Stimulated activated CD4-positive, alpha-beta T cell treated with anti-CD3 and anti-CD28 coated beads, Interleukin-12 subunit alpha, Interleukin-12 subunit beta, amount 100 ng/mL, for 24 hours (primary cell): ENCODE measurements at places on chromosomes 12 and 14.

- no peak for DNase-seq
Observed at GRCh38 chr12:102024765-102025164, 37.0 kb downstream of the WASHC3 start.

- no peak for DNase-seq
Observed at GRCh38 chr12:39341761-39342160, 101.2 kb downstream of the KIF21A start.

DNA sequence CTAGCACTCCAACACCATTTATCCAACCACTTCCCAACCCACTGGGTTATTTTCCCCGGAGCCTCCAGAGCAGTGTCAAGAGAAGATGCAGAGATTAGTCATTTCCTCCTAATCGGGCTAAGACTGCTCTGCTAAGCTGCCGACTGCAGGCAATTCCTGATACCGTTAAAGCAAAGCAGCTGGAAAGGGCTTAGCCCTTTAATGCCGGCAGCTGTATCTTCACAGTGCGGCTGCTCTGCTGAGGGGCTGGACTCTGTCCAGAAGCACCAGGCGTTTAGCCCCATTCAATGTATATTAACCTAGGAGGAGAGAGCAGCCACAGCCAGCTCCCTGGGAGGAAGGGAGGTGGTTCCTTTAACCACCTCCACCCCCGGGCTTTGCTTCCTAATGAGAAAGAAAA is 11.1 kb downstream of the AQP6 start:
- no peak for DNase-seq

- no peak for DNase-seq
Observed at GRCh38 chr14:23385244-23385641, 8.4 kb downstream of the CMTM5 start.

DNA sequence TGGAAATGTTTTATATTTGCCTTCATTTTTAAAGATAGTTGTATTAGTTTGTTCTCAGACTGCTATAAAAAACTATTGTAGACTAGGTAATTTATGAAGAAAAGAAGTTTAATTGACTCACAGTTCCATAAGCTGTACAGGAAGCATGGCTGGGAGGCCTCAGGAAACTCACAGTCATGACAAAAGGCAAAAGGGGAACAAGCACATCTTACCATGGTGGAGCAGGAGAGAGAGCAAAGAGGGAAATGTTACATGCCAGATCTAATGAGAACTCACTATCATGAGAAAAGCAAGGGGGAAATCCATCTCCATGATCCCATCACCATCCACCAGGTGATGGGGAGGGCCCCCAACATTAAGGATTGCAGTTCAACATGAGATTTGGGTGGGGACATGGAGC is 35.5 kb upstream of the UNC79 start:
- DNase-seq, result no peak

GRCh38 chr14:80545935-80546854 is 334.9 kb upstream of the DIO2 start:
- no peak for DNase-seq

DNA sequence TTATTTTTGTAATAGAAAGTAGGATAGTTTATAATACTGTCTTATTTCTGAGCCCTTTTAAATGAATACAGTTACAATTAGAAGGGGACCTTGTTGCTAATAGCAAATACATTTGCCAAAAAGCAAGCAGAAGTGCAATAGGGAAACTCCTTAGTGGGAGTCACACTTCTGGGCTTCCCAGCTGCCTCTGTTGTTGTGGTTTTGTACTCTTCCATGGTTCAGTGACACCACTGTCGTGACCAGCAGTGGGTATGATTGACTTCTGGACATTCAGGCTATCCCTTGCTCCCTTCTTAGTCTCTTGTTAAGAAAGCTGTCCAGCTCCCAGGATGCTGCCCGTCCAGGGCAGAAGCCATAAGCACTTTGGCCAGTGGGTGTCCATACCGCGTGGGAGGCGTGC is 22.6 kb downstream of the TCTN1 start:
- no peak for DNase-seq

DNA sequence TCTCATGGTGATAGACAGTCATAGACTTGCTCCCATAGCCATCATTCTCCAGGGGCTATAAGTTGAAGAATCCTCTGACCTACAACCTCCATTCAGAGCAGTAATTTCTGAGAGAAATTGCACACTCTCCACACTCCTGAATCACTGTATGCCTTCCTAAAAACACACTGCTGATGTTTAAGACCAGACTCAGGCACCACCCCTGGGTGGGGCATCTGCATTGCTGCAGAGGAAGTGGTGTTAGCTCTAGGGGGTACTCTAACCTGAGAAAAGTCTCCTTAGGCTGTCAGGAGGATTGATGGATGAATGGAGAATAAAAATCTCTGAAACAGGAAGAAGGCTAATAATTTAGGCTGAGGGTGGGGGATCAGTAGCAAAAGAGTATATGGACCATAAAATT is 436.1 kb downstream of the DAD1 start:
- no peak for DNase-seq

DNA sequence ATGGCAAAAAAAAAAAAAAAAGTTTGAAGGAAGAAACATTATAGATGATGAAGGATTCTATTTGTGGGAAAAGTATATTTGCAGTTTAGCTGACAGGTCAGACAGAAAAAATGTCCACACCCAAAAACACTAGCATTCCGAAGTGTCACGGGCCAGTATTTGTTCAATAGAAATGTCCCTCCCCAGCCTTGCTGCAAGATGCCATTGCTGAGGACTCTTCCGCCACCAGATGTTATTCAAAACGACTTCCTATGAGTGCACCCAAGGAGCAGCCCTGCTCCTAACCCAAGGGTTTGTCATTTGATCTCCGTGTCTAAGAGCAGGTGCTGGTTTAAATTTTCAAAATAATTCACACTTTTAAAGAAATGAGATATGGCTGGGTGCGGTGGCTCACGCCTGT is 163.1 kb downstream of the GCH1 start:
- no peak for DNase-seq

DNA sequence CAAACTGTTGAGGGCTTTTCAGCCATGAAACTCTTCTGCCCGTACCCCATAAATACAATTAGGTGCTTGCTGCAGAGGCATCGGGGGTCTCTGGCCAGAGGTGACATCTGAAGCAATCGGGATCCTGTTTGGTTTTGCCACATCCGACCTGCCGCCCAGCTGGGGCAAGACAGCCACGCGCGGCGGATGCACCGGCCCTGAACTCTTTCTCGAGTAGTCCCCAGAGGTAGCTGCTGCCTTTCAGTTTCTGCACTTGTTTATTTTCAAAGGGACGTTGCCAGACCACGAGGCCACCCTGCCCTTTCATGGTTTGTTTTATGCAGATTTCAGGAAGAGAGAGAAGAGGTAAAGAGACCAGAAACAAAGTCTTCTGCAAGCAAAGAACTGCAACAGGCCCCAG is 10.6 kb upstream of the MLXIP start:
- no peak for DNase-seq

GRCh38 chr14:64170181-64170580 is 124.0 kb downstream of the ESR2 start:
- no peak for DNase-seq

GRCh38 chr12:132077322-132078100 is 66.6 kb downstream of the DDX51 start:
- no peak for DNase-seq

DNA sequence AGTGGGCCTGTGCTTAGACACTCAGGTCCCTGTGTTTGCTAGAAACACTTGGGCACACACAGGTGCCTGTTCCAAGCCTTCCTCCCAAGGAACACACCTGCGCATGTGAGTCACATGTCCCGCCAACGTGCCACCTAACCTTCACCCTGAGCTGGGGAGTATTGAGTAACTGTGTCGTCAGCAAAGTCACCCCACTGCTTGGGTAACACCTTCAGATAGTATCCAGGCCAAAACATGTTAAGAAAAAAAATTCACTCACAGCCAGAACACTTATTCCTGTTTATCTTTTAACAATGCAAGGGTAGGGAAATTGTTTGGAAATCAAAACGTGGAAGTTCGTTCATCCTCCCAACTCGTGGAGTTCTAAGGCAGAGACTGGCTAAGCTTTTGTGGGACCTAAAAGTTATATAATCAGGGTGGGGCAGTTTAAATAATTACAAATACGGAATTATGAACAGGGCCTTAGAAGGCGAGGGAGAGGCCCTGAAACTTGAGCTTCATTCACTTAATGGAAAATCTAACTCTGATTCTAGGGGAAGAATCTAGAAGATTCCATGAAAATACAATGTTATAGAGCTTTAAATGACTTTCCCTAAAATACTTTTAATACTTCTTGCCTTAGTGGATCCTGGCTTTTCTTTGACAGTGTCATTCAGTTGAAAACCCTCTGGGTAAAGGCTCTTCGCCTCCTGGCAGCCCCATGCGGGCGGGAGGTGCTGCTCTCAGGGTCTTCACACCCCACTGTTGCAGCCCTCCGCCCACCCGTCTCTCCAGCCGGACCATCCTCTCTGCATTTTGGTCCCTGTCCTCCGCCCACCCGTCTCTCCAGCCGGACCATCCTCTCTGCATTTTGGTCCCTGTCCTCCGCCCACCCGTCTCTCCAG is 30.3 kb upstream of the ADIPOR2 start:
- DNase-seq, result no peak

- no peak for DNase-seq
Observed at GRCh38 chr14:38209572-38210557, 2.2 kb downstream of the SSTR1 start.

- no peak for DNase-seq
Observed at GRCh38 chr14:71094722-71095121, 187.5 kb downstream of the PCNX1 start.

DNA sequence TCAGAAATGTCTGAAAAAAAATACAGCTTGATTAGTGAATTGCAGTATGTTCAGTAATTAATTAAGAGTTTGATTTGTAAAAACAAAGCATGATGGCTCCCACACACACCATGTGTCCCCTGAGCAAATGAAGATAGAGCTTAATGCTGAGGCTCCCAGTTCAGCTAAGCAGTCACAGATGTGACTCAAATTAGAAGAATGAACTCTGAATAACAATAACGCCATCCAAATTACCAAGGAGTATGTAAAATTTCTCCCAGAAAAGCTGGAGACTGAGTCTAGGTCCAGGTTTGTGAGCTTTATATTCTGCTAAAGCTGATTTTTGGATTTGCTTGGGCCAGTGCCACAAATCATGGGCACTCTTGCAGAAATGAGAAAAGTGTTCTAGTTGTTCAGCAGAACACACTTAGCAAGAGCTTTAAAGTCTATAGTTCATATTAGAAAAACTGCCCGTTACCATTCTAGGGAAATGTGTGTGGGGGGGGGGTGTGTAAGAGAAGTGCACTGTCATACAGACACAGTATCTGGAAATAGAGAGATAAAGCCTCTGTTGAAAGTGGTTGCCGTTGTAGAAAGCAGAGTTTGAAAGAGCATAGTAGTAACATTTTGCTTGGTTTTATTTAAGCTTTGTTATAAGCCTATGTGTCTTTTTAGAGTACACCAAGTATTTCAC is 253.1 kb downstream of the BCAT1 start:
- no peak for DNase-seq

DNA sequence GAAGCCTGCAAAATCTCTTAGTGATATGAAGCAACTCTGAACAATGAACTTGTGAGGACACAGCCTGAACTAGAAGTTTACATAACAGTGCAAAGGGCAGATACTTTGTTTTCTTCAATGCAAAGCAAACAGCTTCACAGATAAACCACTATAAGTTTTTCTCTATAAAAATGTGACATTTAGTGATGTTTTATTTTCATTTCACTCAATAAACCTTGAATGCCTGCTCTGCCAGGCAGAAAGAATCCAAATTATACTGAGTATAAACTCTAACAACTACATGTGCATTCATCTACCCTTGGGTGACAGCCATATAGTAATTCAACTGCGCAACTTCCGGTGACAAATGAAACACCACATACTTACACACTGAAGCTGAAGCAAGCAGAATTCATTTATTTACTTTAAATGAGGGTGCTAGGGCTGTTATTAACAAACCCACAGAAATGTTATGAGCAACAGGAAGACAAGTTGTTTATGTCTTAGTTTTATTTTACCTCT is 10.3 kb downstream of the DCP1B start:
- DNase-seq, result no peak

GRCh38 chr12:30462249-30462648 is 233.4 kb downstream of the IPO8 start:
- no peak for DNase-seq

GRCh38 chr12:28799348-28799747 is 349.7 kb upstream of the FAR2 start:
- DNase-seq, result no peak

DNA sequence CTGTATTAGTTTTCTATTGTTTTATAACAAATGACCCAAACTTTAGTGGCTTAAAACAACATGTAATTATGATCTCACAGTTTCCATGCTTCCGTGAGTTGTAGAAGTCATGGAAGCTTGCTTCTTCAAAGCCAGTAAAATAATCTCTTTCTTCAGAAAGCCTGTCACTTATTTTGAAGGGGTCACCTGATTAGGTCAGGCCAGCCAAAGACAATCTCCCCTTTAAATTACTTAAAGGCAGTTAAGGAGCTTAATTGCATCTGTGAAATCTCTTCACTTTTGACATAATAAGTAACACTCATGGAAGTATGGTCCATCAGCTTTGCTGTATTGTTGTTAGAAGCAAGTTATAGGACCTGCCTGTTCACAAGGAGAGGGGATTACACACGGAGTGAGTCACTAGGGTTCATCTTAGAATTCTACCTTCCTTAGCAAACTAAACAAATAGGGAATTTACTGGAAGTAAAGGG is 89.8 kb downstream of the FAR2 start:
- DNase-seq, result no peak

- DNase-seq, result no peak
Observed at GRCh38 chr14:74949191-74949601, 6.2 kb downstream of the PGF start.

DNA sequence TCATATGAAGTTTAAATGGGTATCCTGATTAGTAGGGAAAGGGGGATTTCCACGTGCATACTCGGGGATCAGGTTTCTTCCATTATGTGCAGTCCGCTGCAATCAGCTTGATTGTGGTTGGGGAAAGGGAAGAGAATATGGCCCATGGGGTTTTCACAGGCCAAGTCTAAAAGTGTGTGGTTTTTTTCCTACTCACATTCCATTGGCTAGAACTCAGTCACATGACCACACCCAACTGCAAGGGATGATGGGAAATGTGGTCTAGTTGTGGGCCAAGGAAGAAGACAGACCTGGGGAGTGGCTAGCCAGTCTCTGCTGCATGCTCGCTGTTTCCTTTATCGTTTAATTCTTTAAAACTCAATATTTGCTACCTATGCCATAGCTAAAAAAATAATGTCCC is 105.1 kb downstream of the PRIMA1 start:
- DNase-seq, result no peak

DNA sequence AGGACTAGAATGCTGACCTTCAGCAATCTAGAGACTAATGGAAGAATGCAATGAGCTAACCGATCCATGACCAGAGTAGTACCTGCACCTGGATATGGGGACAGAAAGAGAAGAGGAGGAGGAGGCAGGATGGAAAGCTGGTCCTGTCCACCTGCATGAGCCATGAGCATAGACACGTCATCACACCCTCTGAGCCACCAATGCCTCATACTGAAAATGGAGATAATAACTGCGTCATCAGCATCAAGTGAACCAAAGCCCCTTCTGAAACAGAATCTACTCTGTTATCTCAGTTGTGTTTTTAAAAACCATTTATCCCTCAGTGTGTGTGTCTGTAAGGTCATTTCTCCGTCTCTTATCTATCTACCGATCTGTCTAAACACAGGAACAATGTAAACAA is 327.0 kb downstream of the BCL11B start:
- DNase-seq, result no peak
